ENCODE measurements at places on chromosomes 6 and 20. TPM values are rescaled to one million over a fixed set of nuclear protein-coding genes. Genes with fewer than 3 reads are reported as not detected.

- no peak for DNase-seq
These were observed 234.5 kb upstream of the MAN1A1 start for GRCh38 chr6:119584088-119584487.

DNA sequence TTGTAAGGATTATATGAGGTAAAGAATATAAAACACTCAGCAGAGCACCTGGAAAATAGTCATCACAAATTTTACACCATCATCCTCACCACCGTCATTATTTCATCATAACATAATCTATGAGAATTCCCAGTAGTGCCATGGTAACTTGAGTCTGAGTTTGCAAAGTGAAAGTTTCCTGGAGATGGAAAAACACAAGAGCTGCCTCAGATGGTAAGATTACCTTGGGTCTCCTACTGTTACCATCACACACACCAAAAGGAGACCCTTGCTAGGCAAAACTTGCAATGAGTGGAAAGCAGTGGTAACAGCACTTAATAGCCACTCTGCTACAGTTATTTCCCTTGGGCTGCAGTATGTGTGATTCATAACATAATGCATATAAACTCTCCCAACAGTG lies 589.8 kb downstream of the RNF144B start:
- DNase-seq: no peak

- peak; percentile 80 for DNase-seq
These were observed 74.1 kb downstream of the LAMA4 start for GRCh38 chr6:112180095-112180820.

GRCh38 chr6:44431118-44431725 lies 43.7 kb downstream of the CDC5L start:
- peak; percentile 61 for DNase-seq

DNA sequence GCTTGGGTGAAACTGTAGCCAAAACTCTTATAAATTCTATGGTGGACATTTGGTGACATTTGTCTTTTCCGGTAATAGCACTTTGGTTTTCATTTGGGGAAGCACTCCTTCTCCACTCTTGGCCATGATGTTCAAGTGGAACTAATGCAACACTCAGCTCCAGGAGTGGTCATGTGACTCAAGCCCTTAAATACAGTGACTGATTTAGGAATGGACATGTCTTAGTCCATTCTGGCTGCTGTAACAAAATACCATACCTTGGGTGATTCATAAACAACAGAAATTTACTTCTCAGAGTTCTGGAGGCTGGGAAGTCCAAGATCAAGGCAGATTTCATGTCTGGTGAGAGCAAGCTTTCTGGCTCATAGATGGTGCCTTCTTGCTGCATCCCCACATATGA lies 10.8 kb upstream of the FKBP1A start:
- no peak for DNase-seq

- DNase-seq: peak; percentile 17
These were observed 79.9 kb downstream of the TOX2 start for GRCh38 chr20:43994486-43995100.

GRCh38 chr20:51660672-51661608 lies 107.2 kb downstream of the ATP9A start:
- DNase-seq: peak; percentile 70

DNA sequence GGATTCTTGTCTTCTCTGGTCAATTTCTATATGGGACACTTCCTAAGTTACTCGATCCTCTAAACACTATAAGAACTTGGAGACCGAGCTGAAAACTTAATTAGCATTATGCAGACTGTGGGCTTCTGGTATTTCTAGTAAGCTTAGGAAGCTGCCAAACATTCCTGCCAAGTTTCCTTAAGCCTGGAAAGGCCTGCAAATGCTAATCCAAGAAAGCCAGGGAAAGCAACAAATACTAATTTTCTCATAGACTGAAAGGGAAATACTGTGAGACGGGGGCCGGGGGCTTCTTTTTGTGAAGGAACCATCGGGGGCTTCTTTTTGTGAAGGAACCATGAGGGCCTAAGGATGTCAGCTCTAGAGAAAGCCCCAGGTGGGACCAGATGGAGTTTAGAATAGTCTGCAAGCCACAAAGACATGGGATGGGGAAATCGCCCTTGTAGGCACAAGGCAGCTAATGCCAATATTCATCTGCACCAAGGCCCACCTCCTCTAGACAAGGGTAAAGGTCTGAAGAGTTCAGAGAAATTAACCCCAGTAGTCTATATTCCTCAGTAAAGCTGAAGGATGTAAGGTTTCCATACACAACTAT lies 332.4 kb upstream of the PRDM1 start:
- no peak for DNase-seq

- no peak for DNase-seq
These were observed 283.2 kb upstream of the HSF2 start for GRCh38 chr6:122116119-122116834.

DNA sequence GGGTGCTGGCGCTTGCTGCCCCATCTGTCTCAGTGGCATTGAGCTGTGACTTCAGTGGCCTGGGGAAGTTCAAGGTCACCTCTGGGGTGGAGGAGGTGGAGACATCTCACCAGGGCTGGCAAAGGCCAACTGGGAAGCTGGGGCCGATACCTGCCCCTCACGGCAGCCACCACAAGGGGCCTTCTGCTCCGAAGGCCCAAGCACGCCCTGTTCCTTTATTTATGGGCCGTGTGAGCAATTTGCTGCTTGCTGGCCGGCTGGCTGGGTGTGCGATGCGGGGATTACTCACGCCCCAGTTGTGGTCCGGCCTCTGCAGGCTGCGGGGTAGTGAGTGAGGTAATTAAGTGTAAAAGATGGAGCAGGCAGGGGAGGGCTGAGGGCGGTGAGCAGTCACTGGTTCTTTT lies 13.2 kb upstream of the SCRT2 start:
- DNase-seq: peak; percentile 58

- DNase-seq: no peak
These were observed 609.3 kb upstream of the IMPG1 start for GRCh38 chr6:76681781-76682180.

DNA sequence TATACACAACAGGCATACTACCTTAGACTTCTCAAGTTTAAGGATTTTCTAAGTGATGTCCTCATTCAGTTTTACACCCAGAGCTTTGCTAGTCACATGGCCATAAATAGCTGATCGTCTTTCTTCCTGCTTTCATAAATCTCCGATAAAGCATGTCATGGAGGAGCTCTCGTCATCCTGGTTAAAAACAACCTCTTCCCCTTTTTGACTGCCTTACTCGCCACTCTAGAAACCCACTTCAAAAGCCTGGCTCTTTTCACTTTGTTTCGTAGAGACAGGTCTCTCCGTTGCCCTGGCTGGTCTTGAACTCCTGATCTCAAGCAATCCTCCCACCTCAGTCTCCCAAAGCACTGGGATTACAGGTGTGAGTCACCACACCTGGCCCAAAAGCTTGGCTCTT lies 67.0 kb upstream of the SMIM29 start:
- DNase-seq: no peak

GRCh38 chr20:19683188-19683587 lies 74.9 kb upstream of the RIN2 start:
- DNase-seq: no peak

DNA sequence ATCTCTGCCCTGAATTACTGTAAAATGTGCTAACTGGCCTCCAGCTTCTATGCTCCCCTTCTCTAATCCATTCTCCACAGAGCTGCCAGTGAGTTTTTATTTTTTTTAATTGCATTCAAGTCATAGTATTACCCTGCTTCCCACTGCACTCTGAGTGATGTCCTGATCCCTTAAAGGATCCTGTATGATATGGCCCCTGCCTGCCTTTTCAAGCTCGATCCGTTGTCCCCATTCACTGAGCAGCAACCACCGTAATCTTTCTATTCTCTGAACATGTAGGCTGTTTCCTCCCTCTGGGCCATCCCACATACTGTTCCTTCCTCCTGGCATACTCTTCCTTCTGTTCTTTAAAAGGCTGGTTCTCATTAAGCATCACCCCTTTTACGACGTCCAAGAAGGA lies 9.3 kb downstream of the TNFRSF21 start:
- DNase-seq: no peak

- no peak for DNase-seq
These were observed at the start of gene VIP for GRCh38 chr6:152750694-152751093. TSS of gene VIP (plus strand) at chr6:152750797. CDS start at chr6:152752178, 1,381 bp downstream.

DNA sequence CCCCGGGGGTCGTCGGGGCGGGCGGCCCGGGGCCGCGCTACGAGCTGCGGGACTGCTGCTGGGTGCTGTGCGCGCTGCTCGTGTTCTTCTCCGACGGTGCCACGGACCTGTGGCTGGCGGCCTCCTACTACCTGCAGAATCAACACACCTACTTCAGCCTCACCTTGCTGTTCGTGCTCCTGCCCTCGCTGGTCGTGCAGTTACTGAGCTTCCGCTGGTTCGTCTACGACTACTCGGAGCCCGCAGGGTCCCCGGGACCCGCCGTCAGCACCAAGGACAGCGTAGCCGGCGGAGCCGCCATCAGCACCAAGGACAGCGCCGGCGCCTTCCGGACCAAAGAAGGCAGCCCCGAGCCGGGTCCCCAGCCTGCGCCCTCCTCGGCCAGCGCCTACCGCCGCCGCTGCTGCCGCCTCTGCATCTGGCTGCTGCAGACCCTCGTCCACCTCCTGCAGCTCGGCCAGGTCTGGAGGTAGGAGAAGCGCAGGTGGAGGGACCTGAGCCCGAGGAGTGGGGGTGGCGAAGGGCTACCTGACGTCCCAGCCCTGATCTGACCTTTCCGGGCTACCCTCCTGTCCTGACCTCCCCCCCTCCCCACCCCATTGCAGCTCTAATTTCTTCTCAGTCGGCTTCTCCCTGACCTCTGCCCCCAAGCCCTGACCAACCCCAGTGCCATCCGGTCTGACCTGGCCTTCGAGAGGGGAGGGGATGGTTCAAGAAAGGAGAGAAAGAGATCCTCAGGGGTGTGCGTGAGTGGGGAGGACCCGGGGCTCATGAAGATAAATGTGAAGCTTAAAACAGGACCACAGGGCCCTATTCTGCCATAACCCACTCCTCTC lies 558 bp downstream of the XKR7 start:
- peak; percentile 79 for DNase-seq

DNA sequence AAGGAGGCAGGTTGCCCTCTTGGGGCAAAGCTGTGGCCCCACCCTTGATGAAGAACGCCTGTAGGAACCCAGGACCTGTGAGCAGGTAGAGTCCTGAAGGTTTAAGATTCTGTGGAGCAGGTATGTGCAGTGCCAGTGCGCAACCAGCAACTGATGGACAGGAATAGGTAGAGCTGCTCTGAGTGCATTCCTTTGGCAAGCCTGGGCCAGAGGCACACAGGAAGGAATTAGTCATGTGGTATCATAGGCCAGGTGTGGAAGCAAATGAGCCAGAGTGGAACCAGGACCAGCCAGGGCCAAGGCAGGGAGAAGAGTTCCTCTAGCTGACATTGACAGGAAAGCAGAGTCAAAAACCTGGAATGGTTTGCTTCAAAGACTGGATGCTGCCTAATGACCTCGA lies 1.4 kb upstream of the KHDC1 start:
- DNase-seq: no peak

Gene CRNKL1
- total RNA-seq: 63.4 TPM

Gene HLA-DOA
- total RNA-seq: 1.9 TPM

Gene PAK5
- total RNA-seq: 0.46 TPM

Gene TCF15
- total RNA-seq: 0.18 TPM

Gene ACTL10
- total RNA-seq: 0.18 TPM

All from Daoy (cell line).